ENCODE measurements at places on chromosomes 11 and 22.

DNA sequence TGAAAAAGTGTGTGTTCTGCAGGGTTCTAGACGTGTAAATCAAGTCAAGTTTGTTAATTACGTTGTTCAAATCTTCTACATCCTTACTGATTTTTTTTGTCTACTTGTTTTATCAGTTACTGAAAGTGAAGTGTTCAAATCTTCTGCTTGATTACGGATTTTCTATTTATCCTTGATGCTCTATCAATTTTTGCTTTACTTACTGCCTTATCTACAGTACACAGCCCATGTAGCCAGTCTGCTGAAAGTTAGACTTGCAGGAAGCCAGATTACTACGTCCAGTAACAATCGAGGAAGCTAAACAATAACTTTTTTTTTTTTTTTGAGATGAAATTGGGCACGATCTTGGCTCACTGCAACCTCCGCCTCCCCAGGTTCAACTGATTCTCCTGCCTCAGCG is 15.6 kb upstream of the C11orf24 start:
- no peak for DNase-seq

- DNase-seq = peak; percentile 60
Measured at GRCh38 chr22:36144886-36145541, 15.5 kb downstream of the APOL3 start.

- no peak for DNase-seq
Measured at GRCh38 chr11:126492331-126493082, 137.0 kb downstream of the ST3GAL4 start.

DNA sequence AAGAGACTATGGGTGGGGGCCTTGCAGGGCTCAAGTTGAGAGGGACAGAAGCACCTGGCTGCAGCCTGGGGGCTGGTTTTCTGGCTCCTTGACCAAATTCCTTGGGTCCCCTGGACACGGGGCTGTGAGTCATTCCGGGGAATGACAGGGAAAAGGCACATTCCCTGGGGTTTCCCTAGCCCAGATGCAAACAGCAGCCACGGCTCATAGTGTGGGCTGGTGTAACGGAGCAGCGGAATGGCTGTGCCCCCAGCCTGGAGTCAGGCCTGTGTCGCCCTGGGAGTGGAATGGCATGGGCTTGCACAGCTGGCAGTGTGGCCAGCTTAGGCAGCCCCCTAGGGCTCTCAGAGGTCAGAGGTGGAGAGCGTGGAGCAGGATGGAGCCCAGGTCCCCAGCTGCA is 77.6 kb upstream of the KCNQ1OT1 start:
- no peak for DNase-seq

DNA sequence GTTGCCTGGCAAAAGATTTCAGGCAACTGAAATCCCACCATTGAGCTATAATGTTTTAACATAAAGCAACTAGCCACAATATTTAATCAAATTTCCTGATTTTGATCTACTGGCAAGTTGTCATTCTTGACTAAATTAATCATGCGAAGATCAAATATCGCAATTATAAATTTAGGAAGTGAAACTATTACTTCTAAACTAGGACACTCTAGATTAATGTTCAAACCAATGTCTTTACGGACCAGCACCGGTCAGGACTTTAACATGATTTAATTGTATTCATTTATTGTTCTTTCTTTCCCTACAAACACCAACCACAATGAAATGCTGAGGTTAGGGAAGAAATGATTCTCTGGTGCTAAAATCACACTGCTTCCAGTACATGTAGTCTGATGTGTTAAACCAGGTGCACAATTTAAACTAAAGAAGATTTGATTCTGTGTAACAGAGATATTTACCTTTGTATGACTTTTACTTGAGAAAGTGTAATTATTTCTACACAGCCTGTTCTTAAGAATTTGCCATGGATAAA is 14.9 kb downstream of the GAS2 start:
- DNase-seq = no peak

DNA sequence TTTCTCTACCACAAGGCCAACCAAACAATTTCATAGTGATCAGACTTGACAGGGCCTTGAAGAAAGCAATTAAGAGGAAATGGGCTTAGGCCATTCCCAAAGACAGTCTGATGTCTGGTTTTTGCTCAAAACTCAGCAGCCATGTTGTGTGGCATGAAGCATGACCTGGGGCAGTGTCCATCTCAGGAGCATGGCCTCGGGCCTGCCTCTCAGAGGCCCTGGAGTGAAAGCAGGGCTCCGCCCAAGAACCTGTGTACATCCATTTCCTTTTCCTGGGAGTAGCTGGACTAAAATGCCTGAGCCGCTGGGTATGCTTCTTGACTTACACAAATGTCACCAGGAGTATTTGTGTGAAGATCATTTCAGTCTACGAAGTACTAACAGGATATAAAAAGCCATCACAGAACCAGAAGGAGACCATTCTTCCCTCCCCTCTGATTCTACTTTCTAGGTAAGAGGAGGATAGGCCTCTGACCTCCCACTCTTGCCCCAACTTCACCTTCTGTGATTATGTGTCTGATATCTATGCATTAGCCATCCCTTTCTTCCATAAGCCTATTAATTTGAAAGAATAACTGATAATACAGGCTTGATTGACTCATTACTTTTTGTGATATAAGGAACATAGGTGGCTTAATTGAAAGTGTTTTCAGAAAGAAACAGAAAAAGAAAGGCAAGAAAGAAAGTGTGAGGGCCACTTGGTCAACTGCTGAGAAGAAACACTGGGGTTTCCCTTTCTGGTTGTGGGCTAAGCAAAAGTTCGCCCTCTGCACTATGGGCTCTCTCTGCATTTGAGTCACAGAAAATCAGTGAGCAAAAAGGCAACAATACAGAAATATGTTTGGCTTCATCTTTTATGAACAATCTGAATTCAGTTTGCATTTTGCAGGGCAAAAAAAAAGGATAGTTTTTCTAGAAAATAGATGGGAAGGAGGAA is 188.6 kb upstream of the MTMR2 start:
- DNase-seq = no peak

GRCh38 chr11:41056892-41057569 is 402.4 kb downstream of the LRRC4C start:
- no peak for DNase-seq

DNA sequence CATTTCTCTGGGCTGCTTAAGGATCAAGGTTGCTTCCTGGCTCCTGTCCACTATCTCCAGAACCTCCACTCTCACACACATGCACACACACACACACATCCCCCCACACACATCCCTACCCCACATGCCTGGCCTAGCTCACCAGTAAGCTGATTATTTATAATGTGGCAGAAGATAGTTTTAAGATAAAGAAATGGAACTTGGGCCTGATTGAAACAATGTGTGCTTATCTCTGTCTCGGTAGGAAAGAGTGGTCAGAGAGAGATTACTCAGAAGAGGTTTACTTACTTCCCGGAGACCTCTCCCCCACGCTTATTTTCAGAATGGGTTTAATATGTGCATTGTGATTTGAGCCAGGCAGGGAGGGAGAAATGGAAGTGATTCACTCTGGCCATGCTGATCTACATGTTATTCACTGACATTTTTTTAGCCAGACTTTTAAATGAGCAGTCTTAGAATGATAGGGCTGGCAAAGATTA is 422.4 kb downstream of the TENM4 start:
- no peak for DNase-seq

DNA sequence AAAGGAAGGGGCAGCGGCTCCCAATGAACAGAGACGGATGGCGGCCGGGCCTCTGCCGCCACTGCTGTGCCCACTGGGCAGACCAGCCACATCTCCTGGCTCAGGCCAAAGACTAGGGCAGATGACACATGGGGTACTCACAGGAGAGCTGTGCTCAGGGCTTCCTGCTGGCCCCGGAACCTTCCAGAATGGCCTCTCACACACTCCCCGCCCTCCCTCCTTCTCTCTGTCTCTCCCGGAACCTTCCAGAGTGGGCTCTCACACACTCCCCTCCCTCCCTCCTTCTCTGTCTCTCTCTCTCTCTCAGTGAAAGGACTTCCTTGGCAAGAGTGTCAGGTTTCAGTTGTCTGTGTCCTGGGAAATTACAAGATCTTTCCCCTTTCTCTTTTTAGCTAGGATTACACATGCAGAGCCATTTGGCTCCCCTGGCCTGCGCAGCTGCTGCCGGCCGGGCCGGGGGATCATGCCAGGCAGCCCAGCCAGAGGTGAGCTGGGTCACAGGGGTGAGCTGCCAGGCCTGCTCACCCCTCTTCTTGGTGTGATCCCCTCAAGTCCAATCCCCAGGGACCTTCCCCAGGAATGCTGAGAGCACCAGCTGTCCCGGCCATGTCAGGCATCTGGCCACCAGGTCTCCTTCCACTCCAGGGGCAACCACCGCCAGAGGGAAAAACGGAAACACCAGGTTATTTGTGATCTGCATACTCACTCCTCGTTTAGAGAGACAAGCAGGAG is 45.3 kb upstream of the ADA2 start:
- no peak for DNase-seq

DNA sequence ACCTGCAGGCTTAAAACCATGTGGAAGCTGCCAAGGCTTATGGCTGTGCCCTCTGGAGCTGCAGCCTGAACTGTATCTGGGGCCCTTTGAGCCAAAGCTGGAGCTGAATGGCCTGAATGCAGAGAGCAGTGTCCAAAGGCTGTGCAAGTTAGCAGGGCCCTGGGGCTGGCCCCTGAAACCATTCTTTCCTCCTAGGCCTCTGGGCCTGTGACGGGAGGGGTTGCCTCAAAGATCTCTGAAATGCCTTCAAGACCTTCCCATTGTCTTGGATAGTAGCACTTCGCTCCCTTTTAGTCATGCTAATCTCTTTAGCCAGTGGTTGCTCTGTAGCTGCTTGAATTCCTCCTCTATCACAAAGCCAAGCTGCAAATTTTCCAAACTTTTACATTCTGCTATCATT is 12.8 kb upstream of the IFTAP start:
- DNase-seq = no peak

GRCh38 chr22:50561401-50562358 is 1.0 kb downstream of the SYCE3 start:
- DNase-seq = no peak

DNA sequence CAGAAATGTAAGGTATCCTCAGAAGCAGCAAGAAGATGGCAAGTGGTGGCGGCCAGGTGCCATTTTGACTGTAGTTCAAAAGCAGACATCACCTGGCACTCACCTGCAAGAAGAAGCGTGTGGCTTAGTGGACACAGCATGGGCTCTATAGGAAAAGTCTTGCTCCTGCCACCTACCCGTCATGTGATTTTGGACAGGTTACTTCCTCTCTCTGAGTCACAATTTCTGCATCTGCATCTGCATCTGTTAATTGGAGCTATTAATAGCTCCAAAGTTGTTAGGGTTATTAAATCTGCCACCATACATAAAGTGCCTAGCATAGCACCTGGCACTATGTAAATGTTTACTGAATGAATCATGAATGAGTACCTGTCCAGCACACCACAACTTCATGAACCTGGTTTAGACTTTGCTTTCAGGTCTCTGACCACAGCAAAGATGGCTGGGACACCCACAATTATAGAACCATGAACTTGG is 16.8 kb downstream of the RAB30 start:
- DNase-seq = no peak

- no peak for DNase-seq
Measured at GRCh38 chr11:57787920-57788702, 26.5 kb downstream of the CTNND1 start.

DNA sequence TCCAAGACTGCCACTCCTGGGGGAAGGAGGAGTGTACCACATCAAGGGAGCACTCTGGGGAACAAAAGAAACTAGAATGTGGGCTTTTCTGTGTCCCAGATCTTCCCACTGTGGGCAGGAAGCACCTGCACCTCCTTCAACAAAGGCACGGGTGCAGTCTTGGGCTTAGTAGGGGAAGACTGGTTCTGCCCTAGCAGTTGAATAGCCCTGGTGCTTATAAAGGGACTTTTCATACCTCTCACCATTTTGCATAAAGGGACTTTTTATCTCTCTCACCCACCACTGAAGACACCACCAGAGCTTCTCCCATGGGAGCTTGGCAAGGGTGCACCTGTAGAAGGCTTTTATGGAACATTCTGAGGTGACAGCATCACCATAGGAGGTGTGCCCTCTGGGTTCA is 65.8 kb upstream of the MS4A8 start:
- DNase-seq = no peak

All from RKO (cell line).